ENCODE measurements at places on chromosomes 16 and 17.

- DNase-seq: no peak
Observed at GRCh38 chr16:11800382-11800718, 3.3 kb upstream of the ZC3H7A start.

DNA sequence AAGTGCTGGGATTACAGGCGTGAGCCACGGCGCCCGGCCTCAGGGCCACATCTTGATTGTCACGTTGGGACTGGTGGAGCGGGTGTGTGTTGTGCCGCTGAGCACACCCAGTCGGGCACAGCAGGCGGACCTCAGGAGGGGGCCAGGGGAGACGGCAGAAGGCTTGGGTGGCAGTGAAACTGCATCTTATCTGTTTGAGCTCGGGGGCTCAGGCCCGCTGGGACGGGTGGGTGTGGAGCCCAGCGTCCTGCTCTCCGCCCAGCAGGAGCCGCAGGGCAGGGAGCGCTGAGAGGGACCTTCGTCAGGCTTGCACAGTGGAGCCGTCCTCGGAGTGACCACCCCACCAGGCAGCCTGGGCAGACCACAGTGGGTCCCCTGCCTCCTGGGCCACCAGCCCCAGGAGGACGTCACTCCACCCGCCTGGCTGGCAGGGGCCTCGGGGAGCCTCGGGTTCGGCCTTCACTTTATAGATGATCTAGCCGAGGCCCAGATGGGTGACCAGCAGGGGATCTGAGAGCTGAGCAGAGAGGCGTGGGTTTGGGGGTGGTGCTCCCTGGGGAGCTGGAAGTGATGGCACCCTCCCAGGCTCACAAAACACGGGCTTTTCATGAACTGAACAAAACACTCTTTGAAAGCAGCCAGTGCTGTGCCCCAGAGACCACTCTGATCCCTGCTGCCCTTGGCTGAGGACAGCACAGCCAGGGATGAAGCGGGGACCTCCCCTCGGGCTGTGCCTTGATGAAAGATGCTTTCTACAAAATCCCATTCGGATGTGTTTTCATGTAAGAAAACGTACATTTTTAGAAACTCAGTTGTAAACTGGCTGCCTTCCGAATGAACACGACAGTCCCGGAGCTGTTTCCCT lies 181.1 kb downstream of the SEC14L1 start:
- DNase-seq: no peak

DNA sequence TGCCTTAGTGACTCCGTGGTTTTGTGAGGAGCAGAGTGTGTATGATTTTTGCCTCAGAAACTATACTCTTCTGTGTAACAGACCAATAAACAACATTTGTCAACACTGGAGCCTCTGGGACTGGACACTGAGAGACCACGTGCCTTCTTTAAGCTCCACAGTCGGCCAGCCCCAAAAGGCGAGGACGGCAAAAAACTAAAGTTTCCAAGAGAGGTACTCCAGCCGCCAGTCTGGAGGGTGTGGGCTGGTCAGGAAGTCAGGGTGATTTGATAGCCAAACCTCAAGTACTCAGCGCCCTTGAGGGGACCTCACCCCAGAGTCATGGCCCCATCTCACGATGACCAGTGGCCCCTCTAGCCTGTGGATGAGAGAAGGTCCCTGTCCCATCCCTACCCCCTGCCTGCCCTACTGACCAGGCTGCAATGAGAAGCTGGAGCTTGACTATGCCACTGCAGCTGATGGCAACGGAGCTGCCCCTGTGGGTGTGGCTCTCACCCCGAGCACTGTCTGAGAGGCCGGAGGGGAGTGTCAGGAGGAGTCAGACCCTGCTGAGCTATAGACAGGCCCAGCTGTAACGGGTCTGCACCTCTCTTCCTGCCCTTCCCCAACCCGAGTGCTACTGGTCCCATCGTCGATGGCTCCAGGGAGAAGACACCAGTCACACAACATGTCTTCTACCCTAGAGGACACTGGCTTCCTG lies 19.8 kb downstream of the MNT start:
- no peak for DNase-seq

DNA sequence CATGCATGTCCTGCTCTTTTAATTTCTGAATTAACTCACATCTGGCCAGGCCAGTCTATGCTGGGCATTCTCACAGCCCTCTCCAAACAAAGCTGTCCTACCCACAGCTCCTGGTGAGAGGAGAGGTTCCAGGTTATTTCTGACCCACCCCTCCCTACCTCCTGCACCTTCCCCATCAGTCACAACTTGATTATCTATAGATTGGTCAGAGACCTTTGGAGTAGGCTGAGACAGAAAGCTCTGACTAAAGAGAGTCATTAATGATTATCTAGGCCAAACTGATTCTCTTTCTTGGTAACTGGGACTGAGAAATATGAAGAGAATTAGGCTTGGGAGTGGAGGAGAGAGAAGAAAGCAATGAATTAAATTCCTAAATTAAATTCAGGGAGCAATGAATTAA lies 1.4 kb upstream of the KRT222 start:
- DNase-seq: no peak

- no peak for DNase-seq
Observed at GRCh38 chr17:6534846-6535514, 21.4 kb downstream of the PITPNM3 start.

GRCh38 chr17:40577611-40578065 lies 12.4 kb upstream of the CCR7 start:
- no peak for DNase-seq

DNA sequence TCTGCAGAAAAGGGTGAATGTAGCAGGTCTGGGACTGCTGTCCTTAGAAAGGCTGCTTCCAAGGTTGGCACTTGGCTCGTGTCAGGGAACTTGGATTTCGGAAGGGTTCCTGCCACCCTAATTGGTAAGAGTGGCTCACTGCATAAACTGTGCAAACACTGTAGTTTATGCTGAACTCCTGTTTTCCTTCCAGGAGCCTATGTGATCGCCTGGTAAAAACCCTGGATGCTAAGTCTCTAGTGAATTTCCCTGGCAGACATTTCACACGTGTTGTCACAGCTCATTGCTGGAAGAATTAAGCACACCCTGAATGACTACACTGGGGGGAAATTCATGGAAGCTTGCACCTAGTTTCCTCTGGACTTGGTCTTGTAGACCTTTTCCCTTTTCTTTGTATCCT lies 140.1 kb downstream of the SPECC1 start:
- DNase-seq: no peak

DNA sequence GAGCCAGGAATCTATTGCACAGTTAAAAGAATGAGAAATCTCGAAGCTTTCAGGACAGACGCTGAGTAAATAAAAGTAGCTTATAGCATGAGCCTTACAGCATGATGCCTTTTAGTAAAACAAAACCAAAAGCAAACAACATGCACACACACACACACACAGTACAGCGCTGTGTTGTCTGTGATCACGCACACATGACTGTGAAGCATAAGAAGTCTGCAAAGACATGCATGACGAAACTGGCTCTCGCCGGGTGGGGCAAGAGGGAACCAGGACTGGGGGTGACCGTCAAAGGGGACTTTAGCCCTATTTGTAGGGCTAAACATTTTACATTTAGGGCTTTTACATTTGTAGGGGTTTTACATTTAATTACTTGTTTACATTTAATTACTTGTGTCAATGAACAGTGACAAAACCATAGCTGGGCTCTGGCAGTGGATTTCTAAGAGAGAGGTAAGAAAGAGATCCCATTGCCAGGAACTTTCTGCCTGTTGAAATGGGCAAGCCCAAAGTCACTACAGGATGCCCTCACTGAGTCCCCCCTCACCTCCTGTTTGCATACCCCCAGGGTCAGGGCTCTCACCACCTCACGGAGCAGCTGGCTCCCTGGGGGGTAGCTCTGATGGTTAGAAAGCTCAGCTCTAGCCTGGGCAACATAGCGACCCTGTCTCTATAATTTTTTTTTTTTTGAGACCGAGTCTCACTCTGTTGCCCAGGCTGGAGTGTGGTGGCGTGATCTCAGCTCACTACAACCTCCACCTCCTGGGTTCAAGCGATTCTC lies 2.0 kb upstream of the TNFRSF13B start:
- DNase-seq: no peak

DNA sequence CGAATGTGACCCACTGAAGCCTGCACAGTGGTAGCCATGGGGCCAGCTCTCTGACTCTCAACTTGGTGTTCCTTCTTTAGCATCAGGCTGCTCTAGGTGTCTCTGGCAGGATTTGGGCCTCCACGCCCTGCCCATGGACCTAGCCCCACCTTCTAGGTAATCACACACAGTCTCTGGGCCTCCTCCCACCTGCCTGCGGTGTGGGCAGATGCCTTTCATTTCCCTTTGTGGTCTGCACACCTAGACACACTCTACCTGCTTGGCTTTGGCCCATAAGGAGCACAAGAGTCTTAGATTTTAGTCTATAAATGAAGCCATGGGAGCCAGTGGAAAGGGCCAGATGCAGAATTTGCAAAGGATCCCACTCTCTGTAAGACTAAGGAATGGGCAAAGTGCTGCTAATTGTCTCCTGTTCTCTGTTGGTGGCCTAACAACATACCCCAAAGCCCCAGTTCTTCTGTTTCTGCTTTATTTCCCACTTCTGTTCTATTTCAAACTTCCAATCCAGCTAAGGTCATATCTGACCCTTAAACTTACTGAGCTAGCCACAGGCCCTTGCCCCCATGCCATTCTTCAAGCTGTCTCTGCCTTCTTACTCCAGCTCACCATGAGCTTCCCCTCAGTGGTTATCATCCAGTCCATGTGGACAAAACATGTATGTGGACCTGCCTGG lies 7.2 kb upstream of the MFSD6L start:
- DNase-seq: no peak

- DNase-seq: no peak
Observed at GRCh38 chr16:86520317-86521210, 10.2 kb downstream of the FOXF1 start.

- DNase-seq: no peak
Observed at GRCh38 chr17:48439875-48440505, 10.0 kb upstream of the SKAP1 start.

DNA sequence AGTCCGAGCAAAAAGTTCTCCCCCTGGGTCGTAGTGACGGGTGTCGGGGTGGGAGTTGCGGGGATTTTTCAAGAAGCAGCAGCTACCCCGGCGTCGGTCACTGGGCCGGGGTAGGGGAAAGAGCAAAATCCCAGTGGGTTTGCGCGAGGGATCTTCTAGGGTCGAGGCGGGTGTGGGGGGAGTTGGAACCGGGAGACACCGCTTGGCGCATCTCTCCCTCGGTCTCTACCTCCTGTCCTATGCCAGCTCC lies 2.3 kb upstream of the UBTF start:
- DNase-seq: no peak

DNA sequence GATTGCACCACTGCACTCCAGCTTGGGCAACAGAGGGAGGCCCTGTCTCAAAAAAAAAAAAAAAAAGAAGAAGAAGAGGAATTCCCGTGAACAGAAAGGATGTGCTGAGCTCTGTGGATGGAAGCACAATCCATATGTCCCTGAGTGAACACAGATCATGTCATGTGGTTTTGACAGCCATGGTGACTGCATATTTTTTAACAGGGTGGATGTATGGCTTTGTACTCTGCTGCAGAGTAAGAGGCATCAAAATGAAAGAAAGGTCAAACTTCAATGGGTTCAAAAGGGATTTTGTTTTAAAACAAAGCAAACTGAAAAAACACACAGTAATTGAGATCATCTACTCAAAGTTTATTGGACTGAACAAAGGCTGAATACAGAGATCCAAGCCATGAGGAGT lies 31.5 kb downstream of the MXRA7 start:
- DNase-seq: no peak

- no peak for DNase-seq
Observed at GRCh38 chr16:8641671-8642070, 20.2 kb downstream of the METTL22 start.

- DNase-seq: no peak
Observed at GRCh38 chr16:83623091-83623730, 184.6 kb upstream of the HSBP1 start.

DNA sequence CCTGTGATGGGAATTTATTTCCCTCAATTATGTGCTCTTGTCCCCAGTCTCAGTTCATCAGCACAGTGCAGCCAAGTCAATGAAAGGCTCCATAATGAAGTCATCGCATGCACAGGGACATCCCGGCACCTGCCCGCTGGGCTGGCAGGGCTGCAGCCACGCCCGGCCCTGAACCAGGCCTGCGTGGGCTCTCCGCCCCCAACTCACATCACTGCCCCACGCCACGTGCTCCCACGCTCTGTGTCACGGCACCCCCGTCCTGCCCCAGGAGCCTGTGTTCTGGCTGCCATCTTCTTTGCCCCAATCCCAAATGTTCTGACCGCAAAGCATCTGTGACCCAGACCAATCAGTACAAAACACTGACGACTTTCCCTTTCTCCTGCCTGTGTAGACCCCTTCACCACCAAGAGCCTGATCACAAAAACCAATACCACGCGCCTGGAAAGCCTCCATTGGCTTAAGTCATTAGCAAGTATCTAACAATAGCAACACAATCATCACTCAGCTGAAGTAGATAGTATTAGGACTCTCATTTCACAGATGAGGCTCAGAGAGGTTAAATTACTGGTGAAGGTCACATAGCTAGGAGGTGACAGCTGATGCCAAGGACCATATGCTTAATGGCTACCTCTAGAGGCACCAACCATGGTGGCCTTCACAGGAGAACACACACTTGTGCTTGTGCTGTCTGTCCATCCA lies 202.5 kb downstream of the ZFHX3 start:
- DNase-seq: no peak

DNA sequence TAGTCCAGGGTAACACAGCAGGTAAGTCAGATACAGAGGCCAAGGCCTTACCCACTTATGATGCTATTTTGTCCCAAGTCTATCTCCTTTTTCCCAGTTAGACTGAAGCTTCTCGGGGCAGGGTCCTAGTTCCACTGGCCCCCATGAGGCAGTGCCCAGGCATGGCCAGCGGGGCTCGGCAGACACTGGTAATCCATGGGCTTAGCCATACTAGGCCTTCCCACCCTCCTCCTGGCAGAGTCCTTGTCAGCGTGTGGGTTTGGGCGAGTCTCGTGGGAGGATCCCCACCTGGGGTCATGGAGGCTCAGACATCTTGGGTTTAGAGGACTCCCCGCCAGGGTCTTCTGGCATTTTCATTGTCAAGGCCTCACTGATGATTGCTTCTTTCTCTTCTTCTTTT lies 84.7 kb upstream of the BRD7 start:
- DNase-seq: no peak

- no peak for DNase-seq
Observed at GRCh38 chr17:6862825-6863224, 31.3 kb upstream of the TEKT1 start.

DNA sequence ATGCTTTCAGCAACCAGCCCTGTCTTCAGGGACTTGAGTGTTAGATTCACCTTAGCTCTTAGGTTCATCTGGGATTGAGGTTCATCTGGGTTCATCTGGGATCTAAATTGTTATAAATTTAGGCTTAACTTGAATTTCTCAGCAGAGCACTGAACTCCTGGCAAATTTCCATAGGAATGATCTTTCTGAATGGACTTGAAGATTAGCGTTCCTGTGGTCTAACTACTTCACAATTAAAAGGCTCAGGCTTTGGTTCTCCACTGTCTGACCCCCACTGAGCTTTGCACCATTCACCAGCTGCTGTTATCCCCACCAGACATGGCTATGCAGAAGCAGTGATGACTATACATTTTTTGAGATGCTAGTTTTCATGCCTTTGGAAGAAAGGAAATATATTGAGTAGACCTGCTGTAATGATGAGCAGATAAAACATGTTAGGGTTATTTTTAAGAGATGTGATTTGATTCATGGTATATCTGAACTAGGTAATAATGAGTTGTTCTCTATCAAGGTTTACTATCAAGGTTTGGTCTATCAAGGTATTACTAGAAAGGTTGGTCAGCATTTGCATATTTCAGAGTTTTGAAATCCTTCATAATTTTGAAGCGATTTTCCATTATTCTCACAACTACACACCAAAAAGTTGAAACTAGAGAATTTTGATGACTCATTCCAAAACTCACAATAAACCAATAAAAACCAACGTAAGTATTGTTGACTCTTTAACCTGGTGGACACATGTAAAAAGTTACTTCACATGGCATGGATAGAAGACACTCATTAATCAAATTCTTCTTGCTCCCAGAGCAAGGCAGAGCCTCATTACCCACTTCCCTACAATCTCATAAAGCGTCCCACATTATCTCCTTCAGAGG lies 71.7 kb downstream of the SNX11 start:
- DNase-seq: no peak
